ENCODE measurements at places on chromosomes 2 and 18.

DNA sequence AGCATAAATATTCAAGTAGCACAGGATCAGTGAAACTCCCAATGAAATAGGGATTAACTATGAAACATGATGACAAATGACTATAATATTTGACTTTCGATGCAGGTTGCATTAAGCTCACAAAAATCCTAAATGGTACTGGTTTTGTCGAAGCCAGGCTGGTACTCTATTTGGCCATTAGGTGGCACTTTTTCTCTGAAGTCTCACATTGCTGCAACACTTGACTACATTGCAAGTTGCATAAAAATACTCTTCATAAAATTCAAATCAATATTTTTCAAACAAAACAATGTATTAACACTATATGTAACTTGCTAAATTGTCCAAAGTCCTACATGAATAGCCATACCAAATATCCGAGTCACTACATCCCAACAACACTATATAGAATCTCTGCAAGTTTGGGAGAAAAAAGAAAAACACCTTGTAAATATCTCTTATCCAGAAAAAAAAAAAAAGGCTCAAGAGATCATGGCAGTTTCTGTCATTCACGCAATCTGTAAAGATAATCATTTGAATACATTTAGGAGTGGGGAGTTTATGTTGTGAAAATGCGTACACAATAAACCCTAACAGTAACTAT is 9.5 kb downstream of the RTTN start:
- DNase-seq, result peak; percentile 39

- no peak for DNase-seq
Observed at GRCh38 chr2:223457301-223457700, 144.9 kb downstream of the SCG2 start.

DNA sequence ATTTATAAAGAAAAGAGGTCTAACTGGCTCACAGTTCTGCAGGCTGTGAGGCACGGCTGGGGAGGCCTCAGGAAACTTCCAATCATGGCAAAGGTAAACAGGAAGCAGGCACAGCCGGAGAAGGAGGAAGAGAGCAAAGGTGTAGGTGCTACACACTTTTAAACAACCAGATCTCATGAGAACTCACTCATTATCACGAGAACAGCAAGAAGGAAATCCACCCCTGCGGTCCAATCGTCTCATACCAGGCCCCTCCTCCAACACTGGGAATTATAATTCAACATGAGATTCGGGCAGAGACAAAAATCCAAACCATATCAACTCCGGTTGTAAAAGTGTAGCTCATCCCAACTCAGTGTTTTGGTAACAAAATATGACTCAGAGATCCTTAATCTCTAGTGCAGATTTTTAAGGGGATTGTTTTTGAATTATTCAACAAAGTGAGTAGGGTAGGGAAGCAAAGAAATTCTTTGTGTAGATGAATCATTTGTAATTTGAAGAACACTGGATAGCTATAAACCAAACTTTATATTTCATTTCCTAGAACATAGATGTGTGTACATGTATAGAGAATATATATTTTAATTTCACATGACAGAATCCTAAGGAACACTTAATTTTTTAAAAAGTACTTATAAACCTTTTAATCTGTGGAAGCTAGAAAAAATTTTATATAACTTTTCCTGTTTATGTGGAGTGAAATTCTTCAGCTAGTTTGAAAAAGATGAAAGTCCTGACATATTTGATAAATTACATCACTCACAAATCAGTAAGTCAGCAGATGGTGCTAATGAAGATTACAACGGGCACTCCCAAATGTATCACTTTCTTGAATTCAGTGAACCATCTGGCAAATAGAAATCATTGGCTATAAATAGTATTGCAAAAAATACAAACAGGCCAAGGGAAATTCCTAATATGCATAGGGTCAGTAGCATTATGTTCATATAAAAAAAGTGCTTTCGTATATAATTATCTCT is 130.1 kb downstream of the OLA1 start:
- peak; percentile 83 for DNase-seq

GRCh38 chr18:40124107-40124506 is 1830.9 kb upstream of the PIK3C3 start:
- DNase-seq, result peak; percentile 79

DNA sequence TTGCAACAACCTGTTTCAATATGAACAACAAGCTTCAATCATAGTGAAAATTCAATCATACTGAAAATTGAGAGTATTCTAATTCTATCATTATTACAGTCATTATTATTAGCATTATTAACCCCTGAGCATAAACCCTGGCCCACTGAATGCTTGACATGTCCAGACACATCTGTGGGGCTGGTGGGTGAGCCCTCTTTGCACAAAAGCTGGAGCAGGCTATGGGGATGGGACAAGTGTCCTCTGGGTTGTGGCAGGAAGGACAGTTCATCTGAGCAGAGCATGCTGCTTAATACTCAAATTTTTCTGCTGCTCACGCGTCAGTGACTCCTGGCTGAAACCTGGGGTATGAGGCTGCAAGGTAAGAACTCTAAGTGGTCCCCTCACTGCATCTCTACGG is 451.1 kb upstream of the POU3F3 start:
- no peak for DNase-seq

Data from HT1080 (cell line).